ENCODE measurements at places on chromosomes 3 and 15.
A peak's percentile ranks its signal among the peaks of the same experiment; 100 is the strongest.

DNA sequence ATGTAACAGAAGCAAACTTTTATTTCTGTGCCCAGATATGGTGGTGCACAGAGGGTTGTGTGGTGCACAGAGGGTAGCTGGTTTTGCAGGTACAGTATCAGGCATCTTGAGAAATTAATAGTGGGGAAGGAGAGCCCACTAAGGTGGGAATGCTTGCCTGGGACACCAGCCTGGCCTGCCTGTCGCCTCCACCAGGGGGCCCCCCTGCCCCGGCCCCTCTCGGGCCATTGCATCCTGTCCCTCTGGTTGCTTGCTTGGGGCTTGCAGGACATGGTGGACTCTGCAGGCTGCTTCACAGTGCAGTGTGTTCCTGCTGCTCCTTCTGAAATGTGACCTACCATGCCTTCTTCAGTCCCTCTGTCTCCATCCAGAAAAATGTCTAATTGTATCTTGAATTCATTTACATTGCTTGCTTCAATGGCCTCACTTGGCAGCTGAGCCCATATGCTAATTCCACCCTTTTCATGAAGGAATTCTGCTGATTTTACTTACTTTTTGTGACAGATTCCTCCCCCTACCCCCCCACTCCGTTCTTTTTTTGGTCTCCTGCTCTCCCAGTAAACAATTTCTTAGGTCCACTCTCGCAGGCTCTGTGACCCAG lies 73.6 kb downstream of the EEFSEC start:
- DNase-seq, result peak; percentile 3

GRCh38 chr3:184067573-184068055 lies 14.8 kb downstream of the HTR3C start:
- DNase-seq, result no peak

GRCh38 chr15:93150910-93151881 lies 62.2 kb upstream of the RGMA start:
- DNase-seq, result peak; percentile 14

- DNase-seq, result no peak
Measured at GRCh38 chr3:2354702-2355101, 256.0 kb downstream of the CNTN4 start.

- no peak for DNase-seq
Measured at GRCh38 chr3:117131259-117131658, 421.7 kb downstream of the TUSC7 start.

DNA sequence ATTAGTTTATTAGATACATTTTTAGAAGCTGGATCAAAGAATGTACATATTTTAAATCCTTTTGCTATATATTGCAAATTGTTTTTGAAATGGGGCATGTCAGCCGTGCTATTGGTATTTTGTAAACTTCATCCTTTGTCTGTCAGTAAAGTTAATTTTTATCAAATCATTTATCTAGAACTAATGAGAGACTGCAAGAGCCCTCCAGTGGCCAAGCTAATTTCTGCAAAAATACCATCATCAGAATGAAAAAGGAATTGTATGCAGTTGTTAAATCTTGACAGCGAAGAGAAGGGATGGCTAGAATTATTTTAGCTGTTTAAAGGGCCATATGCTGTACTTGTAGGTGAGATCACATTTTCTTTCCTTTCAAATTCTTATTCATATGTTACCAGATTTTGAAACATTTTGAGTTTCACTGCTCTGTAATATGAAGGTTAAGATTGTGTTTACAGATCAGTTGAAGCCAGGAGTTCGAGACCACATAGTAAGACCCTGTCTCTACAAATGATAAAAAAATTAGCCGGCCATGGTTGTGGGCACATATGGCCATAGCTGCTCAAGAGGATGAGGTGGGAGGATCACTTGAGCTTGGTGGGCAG lies 8.1 kb upstream of the CLDN11 start:
- DNase-seq, result no peak

DNA sequence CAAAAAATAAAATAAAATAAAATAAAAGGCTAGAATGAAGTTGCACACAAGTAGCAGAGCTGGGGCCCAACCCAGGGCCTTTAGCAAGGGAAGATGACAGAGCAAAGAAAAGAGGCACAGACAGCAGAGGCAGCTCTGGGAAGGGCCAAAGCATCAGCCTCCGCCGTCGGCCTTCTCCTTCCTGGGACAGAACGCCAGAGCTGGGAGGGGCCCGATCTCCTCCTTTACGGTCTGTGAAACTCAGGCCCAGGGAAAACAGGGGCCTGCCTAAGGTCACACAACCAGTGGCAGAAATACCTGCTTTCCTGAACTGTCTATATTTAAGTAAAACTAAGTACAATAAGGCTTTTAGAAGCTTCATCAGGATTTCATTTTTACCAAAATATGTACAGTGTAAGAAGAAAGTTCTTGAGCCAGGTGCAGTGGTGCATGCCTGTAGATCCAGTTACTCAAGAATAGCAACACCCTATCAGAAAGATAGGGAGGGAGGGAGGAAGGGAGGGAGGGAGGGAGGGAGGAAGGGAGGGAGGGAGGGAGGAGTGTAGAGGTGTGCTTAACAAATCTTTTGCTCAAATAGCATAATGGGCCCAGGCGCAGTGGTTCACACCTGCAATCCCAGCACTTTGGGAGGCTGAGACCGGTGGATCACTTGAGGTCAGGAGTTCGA lies 43.0 kb upstream of the MUC4 start:
- no peak for DNase-seq
